Hematopoietic multipotent progenitor cell treated with erythropoietin and hydrocortisone succinate and interleukin-3 and kit ligand, for 17 days (in vitro differentiated cells): ENCODE measurements at places on chromosomes 2 and 18.
A peak's percentile ranks its signal among the peaks of the same experiment; 100 is the strongest.

DNA sequence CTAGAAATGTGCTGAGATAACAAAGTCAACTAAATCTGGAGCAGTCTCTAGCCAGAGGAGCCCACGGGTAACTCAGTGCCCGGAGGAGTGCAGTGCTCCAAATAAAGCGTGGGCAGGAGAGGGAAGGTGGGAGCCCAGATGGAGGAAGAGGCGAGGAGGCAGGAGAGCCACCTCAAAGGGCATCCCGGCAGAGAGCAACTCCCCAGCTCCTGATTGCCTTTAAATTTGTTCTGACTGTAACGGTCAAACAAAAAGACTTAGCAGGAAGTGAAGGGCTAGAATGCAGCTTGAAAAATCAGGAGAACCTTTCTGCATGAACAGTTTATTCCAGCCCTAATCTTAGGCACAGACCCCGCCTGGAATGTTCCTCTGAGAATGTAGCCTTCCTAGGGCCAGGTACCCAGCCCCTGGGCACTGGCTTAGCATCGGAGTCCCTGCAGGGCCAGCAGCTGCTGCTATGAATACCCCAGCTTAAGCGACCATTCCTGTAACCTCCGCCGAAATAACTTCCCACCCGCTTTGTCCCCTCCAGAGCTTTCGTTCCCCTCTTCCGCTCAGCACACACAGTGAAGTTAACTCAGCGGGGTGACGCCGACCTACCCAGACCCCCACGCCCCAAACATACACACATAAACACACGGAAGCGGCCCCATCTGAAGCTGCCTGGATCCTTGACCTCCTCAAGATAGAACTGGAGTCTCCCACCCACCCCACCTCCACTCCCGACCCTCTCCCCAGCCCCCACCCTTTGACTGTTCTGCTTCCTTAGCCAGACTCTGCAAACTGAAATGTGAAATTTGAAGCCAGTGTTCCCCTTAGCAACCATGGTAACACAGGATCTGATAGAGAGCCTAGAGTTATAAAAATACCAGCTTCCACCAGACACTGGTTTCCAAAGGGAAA lies 123.2 kb downstream of the SMAD7 start:
- no peak for DNase-seq

GRCh38 chr2:46719487-46719886 lies 196.1 kb downstream of the MCFD2 start:
- DNase-seq: no peak

GRCh38 chr2:206869824-206870495 lies 69.4 kb upstream of the CPO start:
- DNase-seq: no peak

DNA sequence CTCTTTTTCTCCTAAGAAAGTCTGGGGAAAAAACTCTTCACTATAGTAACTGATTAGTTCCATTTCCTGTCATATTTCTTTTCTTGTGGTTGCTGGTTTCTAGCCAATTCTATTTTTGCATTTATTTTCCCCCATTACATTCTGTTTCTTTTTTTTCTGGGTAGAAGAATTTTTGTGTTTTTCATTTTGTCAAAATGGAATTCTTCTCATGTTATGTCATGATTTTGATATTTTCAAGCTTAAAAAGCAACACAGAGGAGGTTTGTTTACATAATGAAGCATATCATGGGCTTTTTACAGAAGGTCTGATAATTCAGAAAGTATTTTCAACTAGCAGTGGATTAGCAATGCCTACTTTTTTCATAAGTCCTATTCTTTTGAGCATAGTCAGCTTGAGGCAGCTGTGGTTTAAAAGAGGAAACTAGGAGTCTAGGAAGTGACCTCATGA lies 102.0 kb downstream of the MAP2 start:
- no peak for DNase-seq

DNA sequence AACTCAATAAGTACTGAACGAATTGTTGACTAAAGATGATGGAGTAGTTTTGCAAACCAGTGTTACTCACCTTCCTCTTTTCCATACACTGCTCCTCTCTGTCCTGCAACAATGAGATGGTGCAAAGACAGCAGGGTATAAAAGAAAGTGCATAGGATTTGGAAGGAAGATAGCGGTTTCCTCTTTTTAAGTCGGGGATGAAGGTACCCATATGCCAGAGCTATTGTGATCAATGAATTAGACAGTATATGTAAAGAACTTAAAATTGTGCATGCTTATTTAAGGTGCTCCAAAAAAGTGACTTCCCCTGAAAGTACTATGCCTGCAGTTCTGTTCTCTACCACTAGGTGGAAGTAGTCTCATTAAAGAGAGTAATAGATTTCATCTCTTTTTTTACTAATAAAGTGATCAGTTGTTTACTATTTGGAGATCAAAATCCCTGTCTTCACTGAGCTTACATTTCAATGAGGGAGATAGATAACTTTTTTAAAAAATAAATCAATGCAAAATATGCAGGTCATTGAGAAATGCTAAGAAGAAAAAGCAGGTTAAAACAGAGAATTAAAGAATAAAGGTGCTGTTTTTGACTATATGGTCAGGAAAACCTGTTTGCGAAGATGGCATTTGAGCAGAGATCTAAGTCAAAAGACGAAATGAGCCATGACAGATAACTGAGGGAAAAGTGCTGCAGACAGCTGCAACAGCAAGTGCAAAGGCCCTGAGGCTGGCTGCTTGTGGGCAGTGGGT lies 339.7 kb upstream of the SLC14A2 start:
- DNase-seq: peak; percentile 40

- no peak for DNase-seq
These were observed 31.4 kb upstream of the PHLPP1 start for GRCh38 chr18:62683935-62684334.

GRCh38 chr18:72612894-72613533 lies 68.9 kb upstream of the CBLN2 start:
- no peak for DNase-seq

GRCh38 chr2:178075006-178075326 lies 2.4 kb upstream of the PDE11A start:
- no peak for DNase-seq

GRCh38 chr2:74632209-74632938 lies 15.8 kb downstream of the M1AP start:
- no peak for DNase-seq

DNA sequence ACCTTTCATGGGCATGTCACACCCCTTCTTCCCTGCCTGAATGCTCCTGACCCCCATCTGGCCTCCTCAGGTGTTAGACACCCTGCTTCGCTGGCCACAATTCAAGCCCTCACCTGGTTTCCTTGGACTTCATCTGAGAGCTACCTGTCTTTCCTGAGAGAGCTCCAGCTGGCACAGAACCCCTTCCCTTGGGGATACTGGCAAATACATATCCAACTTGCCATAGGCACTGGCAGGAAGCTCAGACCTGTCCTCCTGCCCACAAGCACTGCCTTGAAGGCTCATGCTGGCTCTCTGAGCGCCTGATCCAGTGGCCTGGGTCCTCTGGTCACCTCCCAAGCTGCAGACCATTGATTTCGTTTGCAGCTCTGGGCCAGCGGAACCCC lies 74.1 kb upstream of the MAP4K3 start:
- no peak for DNase-seq

- peak; percentile 48 for DNase-seq
These were observed 207.4 kb downstream of the ARL6IP6 start for GRCh38 chr2:152925547-152926448.

GRCh38 chr18:47587587-47587986 lies 336.1 kb upstream of the SKOR2 start:
- DNase-seq: no peak

- no peak for DNase-seq
These were observed 550.3 kb upstream of the HS6ST1 start for GRCh38 chr2:128868686-128869551.

GRCh38 chr2:198438331-198438730 lies 633.9 kb downstream of the PLCL1 start:
- DNase-seq: no peak

DNA sequence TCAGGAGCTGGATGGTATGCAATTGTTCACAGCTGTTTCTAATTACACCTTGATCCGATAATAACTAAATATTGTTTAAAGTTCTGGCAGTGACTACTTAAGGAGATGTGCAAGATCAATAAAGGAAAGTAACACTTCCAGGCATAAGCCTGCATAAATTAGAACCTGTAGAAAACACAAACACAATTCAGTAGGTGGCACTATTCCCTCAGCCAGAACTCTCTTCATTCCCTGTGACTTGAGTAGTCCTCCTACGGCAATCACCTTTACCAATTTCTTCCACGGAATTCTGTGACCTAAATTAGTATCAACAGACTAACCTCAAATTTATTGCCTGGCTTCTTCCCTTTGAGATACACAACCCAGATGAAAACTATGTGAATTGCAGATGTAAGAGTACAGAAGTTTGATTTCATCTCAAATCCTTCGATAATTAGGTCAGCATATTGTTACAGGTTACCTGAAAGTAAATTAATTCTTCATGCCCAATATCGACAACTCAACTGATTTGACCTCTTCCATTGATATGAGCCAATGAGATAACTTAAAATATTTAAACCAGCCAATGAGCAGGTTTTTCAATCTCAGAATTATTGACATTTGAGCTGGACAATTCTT lies 137.8 kb downstream of the PID1 start:
- DNase-seq: no peak

- DNase-seq: no peak
These were observed 510.9 kb upstream of the NRP2 start for GRCh38 chr2:205171261-205171940.

- DNase-seq: no peak
These were observed 44.9 kb downstream of the CYP27C1 start for GRCh38 chr2:127175041-127175721.

DNA sequence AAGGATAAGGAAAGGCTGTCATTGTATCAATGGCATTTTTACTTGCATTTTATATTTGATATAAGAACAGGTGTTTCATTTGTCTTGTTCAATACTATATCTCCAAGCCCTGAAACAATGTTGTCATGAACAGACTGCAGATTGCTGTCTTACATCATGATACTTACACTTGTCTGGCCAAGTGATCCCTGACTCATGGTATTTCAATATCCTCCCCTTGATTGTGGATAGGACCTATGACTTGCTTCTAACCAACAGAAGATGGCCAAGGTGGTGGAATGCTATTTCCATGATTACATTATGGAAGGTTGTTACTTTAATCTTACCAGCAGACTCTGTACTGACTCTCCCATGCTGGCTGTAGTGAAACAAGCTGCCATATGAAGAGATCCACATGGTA lies 471.1 kb downstream of the CCDC85A start:
- no peak for DNase-seq

- no peak for DNase-seq
These were observed 210.0 kb downstream of the KLHL29 start for GRCh38 chr2:23595021-23595420.

DNA sequence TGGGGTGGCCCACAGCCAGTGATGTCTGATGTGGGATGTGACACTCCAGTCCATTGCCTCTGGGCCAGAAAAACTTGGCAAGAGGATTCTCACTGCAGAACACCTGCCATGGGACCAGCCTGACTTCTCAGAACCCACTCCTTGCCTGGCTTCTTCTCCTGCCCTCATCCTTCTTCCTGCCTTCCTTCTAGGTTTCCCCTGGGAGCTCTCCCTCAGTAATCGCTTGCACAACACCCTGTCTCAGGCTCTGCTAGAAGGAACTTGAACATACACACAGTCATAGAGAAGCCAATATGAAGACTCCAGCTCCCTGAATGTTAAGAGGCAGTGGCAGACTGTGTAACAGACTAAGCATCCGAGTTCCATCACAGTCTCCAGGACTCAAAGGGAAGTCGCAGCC lies 4.3 kb upstream of the COL6A3 start:
- no peak for DNase-seq

GRCh38 chr2:70926042-70926441 lies 9.7 kb upstream of the ATP6V1B1 start:
- no peak for DNase-seq

- DNase-seq: no peak
These were observed 385.1 kb upstream of the POU3F3 start for GRCh38 chr2:104468846-104469245.

- DNase-seq: no peak
These were observed 6.9 kb upstream of the CASP10 start for GRCh38 chr2:201176081-201176481.

GRCh38 chr2:8987410-8987809 lies 16.1 kb downstream of the MBOAT2 start:
- no peak for DNase-seq

DNA sequence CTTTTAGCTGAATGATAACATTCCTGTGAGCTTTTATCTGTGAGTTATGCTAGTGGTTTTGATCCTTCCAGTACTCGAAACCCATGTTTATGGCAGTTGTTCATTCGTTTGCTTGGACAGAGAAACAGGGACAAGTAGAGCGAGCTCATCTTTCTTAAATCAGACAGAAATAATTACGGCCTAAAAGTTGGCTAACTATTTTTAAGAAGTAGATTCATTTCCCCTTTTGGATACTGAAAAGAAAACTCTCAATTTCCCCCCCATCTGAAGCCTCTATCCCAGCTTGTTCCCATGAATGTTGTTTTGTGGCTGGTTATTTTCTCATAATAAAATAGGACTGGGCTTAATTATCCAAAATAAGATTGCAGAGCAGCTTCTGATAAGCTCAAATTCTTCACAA lies 67.1 kb downstream of the ANTXR1 start:
- DNase-seq: no peak

- DNase-seq: no peak
These were observed 6.9 kb downstream of the BOK start for GRCh38 chr2:241565411-241565810.

DNA sequence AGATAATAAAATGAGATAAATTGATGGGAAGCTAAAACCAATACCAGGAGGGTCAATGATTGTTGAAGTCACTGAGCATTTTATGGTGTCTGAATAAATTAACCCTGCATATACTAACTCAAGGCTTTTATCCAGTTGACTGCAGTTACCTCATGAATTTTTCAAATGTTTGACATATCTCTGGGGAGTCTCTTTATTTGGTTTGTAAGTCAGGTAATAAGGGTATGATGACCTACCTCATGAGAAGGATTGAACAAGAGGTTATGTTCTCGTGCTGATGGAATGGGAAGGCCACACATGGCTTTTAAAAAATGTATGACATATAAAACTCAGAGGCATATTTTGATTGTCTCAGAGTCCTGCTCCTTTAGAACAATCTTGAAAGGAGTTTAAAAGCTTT lies 237.6 kb downstream of the THSD7B start:
- no peak for DNase-seq

- no peak for DNase-seq
These were observed 282.4 kb upstream of the NETO1 start for GRCh38 chr18:73150199-73150598.

DNA sequence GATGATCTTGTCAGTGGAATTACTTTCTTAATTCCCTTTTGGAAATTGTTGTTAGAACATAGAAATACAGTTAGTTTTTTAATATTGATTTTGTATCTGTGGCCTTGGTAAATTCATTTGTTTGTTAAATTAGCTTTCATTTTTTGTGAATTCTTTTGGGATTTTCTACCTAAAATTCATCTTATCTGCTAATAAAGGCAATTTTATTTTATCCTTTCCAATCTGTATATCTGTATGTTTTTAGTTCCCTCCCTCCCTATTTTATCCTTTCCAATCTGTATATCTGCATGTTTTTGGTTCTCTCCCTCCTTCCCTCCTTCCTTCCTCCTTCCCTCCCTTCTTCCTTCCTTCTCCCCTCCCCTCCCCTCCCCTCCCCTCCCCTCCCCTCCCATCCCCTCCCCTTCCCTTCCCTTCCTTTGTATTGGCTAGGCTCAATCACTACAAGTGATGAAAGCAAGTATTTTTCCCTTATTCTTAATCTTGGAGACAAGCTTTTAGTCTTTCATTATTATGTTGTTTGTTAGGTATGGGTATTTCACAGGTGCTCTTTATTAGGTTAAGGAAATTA lies 244.4 kb downstream of the ALK start:
- DNase-seq: no peak

GRCh38 chr2:138035608-138036217 lies 71.4 kb downstream of the HNMT start:
- no peak for DNase-seq
